BJ (cell line): ENCODE measurements at places on chromosomes 6 and 20. TPM values are rescaled to one million over a fixed set of nuclear protein-coding genes. Genes with fewer than 3 reads are reported as not detected.

DNA sequence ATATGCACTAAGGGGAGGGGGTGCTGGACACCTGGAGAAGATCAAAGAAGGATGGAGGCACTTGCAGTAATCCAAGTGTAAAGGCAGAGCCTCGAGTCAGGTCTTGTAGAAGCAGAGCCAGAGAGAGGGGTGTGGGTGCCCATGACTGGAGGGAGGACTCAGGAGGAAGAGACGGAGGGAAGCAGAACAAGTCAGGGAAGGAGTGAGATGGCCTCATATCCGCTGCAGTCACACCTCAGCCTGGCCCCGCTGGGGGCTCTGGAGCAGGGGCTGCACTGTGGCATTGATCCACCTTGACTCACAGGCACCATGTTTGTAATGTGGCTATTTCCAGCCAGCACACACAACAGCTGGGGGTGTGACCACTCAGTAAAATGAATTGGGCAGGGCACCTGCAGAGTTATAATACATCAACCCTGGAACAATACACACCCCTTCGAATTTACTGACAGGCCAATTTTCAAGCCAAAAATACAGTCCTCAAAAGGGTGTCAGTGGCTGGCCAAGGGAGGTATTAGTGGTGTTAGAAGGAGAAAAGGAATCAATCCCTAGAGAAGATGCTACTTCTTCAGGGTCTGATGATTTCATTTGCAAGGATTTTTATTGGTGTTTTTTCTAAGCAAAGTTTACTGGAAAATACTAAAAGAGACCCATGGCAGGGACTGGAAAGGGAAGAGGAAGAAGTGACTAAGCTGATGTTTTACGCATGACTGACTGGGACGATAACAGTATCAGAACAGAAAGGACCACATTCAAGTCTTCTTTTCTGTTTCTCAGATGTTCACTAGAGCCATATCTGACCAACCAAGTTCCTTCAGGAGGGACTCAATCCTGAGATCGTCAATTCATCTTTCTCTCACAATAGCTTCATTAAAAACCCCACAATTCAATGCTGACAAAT lies 18.9 kb upstream of the NXT1 start:
- DNase-seq, result no peak

- DNase-seq, result no peak
Observed at GRCh38 chr20:41027872-41028358, 707 bp upstream of the TOP1 start.

- no peak for DNase-seq
Observed at GRCh38 chr6:32353348-32353747, 18.4 kb downstream of the TSBP1 start.

GRCh38 chr6:97705568-97705967 lies 422.6 kb upstream of the MMS22L start:
- no peak for DNase-seq

DNA sequence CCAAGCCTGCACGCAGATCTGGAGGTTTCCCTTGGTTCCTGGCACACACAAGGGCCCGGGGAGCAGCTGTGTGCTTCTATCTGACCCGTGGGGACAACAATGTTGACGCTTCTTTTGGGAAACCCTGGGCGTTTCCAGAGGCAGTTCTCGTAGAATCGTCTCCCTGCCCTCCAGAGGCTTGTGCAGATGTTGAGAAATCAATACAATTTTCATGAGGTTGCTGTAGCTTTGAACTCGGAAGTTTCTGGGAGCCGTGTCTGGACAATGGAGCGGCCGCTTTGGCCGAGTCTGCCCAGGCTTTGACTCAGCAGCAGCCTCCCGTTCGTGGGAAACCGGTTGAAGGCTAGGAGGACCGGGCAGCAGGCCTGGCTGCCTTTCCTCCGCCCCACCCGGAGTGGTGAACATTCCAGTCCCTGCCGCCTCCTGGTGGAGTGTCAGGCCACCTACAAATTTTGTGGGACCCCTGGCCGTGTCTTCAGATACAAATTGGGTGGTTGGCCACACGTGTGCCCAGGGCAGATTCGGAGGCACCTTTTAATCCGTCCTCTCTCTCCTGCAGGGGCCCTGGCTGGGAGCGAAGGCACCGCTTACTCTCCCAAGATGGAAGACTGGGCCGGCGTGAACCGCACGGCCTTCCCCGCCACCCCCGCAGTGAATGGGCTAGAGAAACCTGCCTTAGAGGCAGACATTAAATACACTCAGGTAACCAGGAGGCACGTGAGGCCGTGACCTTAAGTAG lies 2.7 kb downstream of the PAX1 start:
- DNase-seq, result no peak

DNA sequence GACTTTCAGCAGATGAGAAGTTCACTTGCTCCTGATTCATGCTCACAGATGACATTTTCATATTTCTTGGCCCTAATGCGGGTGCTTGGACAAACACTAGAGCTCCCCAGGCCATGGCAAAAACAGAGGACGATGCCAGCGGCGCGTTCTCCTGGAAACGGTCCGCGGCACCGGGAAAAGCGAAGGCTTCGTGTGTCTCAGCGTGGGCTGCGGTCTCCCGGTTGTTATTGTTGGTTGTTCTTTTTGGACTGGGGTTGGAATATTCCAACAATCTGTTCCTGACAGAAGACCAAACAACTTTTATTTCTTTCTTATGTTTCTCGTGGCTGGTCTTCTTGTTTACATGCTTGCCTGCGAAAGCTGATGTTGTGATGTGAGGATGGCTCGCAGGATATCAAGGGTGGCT lies 46.8 kb upstream of the NEDD9 start:
- DNase-seq, result no peak

- DNase-seq, result no peak
Observed at GRCh38 chr6:89321131-89321970, 6.3 kb upstream of the GABRR2 start.

PRDM13 gene
- polyA plus RNA-seq, result not detected in 2 replicates

TRAPPC3L gene
- 0.04 and 0.17 TPM in 2 replicates for polyA plus RNA-seq

THEMIS gene
- polyA plus RNA-seq, result not detected in 2 replicates

CEP250 gene
- 6.6 and 7.9 TPM in 2 replicates for polyA plus RNA-seq

KIFC1 gene
- polyA plus RNA-seq, result 24.2 and 32.4 TPM in 2 replicates

SCRT2 gene
- not detected in 2 replicates for polyA plus RNA-seq

ENTPD6 gene
- polyA plus RNA-seq, result 53.1 and 70.8 TPM in 2 replicates

SIRPD gene
- polyA plus RNA-seq, result not detected in 2 replicates

COL9A3 gene
- 0.21 and 0.34 TPM in 2 replicates for polyA plus RNA-seq
